ENCODE measurements at places on chromosomes 7 and 10. TPM values are rescaled to one million over a fixed set of nuclear protein-coding genes. Genes with fewer than 3 reads are reported as not detected.

Gene STK17A
- 61.6 TPM for total RNA-seq

Gene RARRES2
- total RNA-seq, result not detected

Gene SLC13A1
- total RNA-seq, result not detected

Gene LMOD2
- not detected for total RNA-seq

Gene TCAF2
- total RNA-seq, result 8.4 TPM

Gene STAG3
- 1.1 TPM for total RNA-seq

Gene MLXIPL
- total RNA-seq, result not detected

Gene WNT2
- not detected for total RNA-seq

Gene MCU
- total RNA-seq, result 24.0 TPM

Gene C7orf33
- total RNA-seq, result not detected

Gene SLC16A9
- 0.97 TPM for total RNA-seq

Gene HOXA1
- 0.30 TPM for total RNA-seq

Gene CCDC201
- total RNA-seq, result not detected

Gene CHAT
- not detected for total RNA-seq

Gene DNAH11
- total RNA-seq, result 3.0 TPM

Gene ITIH5
- not detected for total RNA-seq

Gene WNT16
- not detected for total RNA-seq

Gene VWDE
- 0.65 TPM for total RNA-seq

Gene NODAL
- not detected for total RNA-seq

Gene TMEM176A
- total RNA-seq, result not detected

Gene SNX13
- 39.7 TPM for total RNA-seq

Gene GAD2
- total RNA-seq, result not detected

All from epithelial cell of umbilical artery (primary cell).